Glomerular endothelial cell (primary cell): ENCODE measurements at places on chromosomes 6 and 20. TPM values are rescaled to one million over a fixed set of nuclear protein-coding genes. Genes with fewer than 3 reads are reported as not detected.

Gene OXT
- not detected in 2 replicates for total RNA-seq

Gene CST4
- not detected in 2 replicates for total RNA-seq

Gene XKR7
- total RNA-seq = 0.05 TPM in 1 of 2 replicates, not detected in the other

Gene MTFR2
- total RNA-seq = 5.2 and 6.4 TPM in 2 replicates

Gene RAET1L
- total RNA-seq = not detected in 2 replicates

Gene TMC2
- total RNA-seq = not detected in 2 replicates

Gene SLPI
- not detected in 2 replicates for total RNA-seq

Gene MLIP
- total RNA-seq = 0.58 and 2.9 TPM in 2 replicates
